MM.1S (cell line): ENCODE measurements at places on chromosomes 6 and 20.

DNA sequence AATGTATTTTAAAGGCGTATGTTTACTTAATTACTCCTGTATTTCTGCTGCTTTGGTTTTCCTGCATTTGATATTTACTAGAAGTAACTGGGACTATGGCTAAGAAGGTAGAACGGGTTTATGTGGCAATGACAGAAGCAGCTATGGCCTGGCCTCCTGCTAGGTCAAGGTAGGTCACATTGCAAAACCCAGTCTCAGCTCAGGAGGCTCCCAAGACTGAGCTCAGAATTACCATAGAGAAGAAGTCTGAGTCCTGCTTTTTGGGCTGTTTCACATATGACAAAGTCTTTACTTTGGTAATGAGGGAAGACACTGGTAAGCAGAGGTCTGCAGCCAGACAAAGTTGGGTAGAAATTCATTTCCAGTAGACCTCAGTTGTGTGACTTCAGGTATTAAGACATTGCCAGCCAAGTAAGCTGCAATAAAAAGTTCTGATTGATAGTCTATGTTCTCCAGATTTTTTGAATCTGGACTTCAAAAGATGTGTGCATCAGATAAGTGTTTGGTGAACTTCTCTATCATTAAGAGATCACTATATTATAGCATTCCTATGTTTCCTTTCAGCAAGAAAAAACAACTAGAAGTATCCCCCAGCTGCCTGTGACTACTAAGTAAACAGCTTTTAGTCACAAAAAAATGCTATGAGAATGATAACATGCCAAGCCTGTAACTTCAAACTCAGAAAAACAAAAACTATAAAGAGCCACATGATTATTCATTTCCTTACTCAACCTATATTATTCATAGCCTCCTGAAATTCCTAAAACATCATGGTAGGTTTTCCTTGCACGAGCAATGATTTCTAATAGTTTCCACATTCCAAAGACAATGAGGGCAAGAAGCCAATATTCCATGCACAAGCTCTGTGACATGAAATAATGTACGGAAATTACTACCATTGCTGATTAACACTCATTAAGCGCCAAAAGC lies 312.3 kb downstream of the HAO1 start:
- no peak for DNase-seq

DNA sequence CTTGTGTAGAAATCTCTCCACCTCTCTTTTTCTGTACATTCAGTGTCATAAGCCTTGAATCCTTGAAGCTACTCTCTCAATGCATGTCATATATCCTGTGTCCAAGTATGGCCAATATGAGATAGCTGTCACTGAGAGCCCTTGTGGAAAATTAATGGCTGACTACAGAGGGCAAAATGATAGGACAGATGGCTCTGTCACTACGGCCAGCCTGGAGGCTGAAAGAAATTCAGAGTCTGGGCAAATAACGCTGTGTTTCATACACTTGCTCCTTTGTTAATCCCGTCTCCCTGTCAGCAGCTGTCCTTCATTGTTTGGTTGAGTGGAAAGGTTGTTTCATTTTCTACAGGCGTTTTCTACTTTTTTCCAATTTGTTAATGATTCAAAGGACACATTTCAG lies 70.4 kb upstream of the VGLL2 start:
- no peak for DNase-seq

- DNase-seq = no peak
Measured at GRCh38 chr20:44110816-44111568, 76.0 kb downstream of the JPH2 start.

DNA sequence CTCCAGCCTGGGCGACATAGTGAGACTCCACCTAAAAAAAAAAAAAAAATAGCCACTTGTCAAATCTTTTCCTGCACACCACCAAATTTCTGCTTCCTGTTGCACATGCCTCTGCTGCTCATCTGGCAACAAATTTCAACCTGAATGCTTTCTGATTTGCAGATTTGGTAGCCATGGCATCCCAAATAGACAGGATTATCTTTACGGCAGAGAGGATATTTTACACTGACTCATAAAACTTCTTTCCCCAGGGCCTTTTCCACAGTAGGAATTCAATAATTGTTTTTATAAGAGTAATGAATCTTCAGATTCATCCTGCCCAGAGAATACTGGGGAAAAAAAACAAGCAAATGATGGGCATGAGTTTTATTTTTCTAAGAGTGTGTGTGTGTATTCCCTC lies 264.6 kb downstream of the FRK start:
- DNase-seq = no peak

DNA sequence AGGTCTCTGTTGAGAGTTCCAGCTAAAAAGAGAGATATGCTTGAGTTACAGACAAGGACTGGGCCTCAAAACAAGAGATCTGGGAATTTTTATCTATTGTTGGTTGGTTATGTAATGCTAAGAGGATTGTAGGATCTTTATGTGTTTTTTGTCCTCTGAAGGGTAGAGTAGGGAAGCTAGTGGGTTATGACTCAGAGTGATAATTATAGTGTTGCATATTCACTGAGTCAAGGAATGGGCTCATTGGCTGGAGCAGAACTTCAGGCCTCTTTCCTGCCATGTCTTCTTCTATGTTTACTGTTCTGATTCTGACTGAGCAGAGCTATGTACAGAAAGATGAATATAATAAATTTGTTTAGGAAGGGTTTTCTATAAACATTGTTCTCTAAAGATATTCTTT lies 66.1 kb upstream of the NOX3 start:
- no peak for DNase-seq

- DNase-seq = no peak
Measured at GRCh38 chr20:41837669-41838224, 219.6 kb upstream of the CHD6 start.

DNA sequence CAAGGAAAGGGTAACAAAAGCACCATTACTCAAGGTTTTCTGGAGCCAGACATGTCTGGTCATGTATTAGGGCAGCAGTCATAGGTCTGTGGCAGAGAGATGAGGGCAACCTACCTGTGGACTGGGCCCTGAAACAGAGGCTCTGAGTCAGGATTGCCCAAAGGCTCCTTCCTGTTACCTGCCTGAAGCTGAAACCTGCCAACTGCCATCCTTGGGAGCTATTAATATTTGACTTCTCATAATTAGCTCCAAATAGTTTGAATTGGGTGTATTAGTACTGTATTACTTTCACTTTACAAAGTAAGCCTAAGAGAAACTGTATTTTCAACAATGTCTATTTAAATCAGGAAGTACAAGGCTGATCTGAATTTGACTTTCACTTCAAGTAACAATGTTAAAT lies 72.0 kb upstream of the TBX18 start:
- peak; percentile 17 for DNase-seq

DNA sequence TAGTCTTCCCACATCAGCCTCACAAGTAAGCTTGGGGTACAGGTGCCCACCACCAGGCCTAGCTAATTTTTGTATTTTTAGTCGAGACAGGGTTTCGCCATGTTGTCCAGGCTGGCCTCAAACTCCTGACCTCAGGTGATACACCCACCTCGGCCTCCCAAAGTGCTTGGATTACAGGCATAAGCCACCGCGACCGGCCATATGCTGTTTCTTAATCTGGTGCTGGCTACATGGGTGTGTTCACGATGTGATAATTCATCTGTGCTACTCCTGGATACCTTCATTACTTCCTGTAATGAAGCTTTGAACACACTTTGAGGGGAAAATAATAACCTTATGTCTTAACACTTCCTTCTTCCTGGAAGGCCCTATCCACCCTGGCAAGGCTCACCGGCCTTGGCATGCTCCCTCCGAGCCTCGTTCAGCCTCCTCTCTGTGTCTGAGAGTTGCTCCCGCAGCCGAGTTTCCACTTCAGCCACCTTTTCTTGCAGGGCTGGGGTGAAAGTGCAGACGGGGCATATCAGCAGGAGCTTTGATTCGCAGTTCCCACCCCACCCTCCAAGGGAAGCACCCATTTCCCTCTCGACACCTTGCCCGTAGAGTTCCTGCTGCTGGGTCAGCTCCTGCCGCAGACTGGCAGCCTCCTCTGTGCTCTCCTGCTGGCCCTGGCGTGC lies 5.6 kb upstream of the PSORS1C2 start:
- DNase-seq = no peak

DNA sequence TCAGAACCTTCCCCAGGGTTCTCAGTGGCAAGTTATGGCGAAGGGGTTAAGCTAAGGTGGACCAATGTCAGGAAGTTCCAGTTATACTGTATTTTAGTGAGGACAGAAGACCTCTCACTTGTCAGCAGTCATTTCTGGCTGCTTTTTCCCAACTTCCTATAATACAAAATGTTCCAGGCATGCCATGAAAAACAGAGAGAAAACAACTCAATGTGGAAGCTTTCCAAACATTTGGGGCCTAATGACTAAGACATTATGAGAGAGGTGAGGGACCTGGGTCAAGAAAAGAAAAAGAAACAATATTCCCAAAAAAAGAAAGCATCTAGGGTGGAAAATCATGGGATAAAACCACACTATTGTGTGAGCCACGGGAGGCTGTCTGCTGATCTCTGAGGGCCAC lies 99.9 kb upstream of the MAP3K4 start:
- DNase-seq = no peak

- DNase-seq = no peak
Measured at GRCh38 chr20:9409981-9410380, 104.4 kb upstream of the LAMP5 start.

DNA sequence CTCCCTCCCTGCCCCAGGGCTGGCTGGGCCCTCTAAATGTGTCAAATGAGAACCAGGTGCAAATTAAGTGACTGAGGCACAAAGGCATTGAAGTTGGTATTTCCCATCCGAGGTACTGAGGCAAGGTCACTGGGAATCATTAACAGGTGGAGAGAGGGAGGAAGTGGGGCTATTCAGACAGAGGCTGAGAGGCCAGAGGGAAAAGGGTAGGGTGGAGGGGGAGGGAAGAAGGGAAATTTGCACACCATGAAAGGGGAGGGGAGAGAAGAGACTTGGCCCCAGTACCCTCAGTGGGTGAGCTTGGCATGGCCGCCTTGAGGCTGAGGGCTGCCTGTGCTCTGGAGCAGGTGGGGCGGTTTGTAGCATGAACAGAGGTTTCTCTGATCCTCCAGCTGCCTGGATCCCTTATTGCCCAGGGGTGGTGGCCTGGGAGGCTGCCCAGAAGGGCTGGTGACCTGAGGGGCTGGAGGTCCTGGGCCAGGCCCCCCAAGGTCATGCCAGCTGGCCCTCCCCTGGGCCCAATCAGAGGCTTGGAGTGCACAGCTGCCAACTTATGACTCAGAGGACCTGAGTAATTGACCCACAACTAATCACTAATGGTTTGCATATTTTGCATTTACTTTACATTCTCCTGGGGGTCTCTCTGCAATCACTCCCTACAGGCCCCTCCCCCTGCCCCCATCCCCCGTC lies 40.3 kb upstream of the ZFAND3 start:
- DNase-seq = no peak

DNA sequence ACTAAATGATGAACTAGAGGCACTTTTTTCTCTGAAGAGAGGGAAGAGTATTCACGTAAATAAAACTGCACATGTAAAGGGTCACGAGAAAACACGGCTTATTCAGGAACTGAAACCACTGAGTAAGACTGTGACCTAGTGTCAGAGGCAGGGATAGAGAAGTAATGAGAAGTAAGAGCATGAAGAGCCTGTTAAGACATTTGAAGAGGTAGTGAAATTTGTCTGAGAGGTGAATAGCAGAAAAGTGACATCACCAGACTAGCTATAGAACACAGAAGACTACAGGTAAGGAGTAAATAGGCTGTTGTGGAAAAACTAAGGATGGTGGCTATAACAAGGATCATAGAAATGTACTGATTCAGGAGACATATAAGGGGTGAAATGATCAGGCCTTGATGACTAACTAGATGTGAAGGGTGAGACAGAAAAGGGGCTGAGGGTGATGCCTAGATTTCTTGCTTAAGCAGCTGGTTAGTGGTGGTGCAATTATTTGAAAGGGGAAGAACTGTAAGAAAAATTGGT lies 76.8 kb downstream of the REV3L start:
- peak; percentile 81 for DNase-seq

DNA sequence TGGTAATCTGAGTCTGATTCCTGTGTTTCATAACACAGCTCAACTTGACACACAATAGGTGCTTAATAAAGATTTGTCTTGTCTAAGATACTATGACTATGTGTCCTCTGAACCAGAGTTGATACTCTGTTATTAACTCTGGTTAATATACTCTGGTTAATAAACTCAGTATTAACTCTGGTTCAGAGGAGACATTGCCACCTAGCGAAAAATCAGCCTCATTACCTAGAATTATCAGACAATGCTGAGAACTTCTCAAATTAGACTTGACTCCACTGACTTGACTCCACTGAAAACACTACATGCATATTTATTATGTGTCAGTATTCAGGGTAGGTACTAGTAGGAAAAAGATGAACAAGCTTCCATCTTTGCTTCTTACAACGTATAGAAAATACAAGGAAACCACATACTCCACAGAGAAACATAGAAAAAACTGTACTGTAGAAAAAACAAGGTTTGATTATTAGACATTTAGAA lies 73.9 kb downstream of the AHI1 start:
- DNase-seq = peak; percentile 56

GRCh38 chr6:149031201-149031858 lies 284.5 kb downstream of the UST start:
- DNase-seq = no peak

GRCh38 chr6:157242791-157243190 lies 80.5 kb downstream of the TMEM242 start:
- no peak for DNase-seq

DNA sequence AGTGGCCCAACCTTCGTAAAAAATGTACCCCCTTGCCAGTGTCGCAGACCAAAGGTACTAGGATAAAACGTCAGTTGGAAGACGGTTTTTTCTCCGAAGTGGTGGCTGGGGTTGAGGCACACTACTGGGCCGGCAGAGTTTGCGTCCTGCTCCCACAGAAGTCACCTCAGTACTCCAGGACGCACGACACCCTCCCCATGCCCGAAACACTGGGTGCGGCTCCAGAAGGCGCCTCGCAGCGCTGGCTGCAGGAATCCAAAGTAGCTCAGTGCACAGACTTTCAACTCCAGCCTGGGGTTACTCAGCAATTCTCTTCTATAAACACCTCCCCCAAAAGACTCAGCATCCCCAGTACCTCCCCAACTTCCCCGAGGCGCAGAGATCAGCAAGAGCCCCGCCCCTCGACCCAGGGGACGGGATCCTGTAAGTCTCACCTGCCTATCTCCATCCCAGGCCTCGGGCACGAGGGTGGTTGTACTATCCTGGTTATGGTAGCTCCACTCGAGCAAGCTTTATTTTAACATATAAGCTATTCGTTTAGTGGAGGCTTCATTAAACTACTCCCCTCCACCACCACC lies 88.2 kb downstream of the ZFP64 start:
- DNase-seq = no peak

GRCh38 chr20:37986873-37987601 lies 46.2 kb downstream of the TTI1 start:
- DNase-seq = no peak
